Stimulated activated CD4-positive, alpha-beta T cell treated with anti-CD3 and anti-CD28 coated beads, Interleukin-1b, Interleukin-23, amount 100 ng/mL, for 1 hour (primary cell): ENCODE measurements at places on chromosomes 1 and 21.

GRCh38 chr21:34122047-34122446 is 48.7 kb downstream of the MRPS6 start:
- DNase-seq: no peak

DNA sequence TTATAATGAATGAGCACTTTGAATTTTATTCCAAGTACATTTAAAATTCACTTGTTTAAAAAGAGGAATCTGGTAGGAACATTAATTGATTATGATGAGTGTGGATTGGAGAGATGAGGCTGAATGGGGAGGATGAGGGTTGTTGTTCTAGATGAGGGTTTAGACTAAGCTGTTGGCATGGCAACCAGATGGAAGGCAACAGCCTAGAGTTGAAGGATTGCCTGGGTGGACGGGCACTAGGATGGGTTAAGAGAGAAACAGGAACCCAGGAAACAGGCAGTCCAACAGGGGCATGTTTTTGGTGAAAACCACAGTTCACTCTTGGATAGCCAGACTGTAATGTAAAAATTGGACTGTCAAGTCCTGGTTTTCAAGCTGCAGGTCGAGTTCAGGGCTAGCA is 125.5 kb downstream of the CHRM3 start:
- no peak for DNase-seq

DNA sequence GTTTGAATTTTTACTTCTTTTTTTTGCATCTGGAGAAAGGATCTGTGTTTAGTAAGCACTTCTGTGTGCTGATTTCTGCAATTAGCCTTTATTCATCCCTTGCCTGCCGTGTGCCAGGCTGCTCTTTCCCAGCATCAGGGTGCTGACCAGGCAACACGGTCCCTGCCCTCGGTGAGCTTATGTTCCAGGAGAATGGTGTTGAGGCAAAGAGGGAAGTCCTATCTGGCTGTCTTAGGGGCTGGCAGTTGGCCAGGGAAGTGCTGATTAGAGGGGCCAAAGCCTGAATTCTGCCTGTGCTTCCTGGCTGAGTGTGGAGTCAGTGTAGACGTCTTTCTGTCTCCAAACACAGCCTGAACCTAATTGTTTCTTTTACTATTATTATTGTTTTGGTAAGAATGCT is 187.1 kb downstream of the CAMTA1 start:
- no peak for DNase-seq

GRCh38 chr1:63000508-63000907 is 216.6 kb downstream of the ATG4C start:
- DNase-seq: no peak

DNA sequence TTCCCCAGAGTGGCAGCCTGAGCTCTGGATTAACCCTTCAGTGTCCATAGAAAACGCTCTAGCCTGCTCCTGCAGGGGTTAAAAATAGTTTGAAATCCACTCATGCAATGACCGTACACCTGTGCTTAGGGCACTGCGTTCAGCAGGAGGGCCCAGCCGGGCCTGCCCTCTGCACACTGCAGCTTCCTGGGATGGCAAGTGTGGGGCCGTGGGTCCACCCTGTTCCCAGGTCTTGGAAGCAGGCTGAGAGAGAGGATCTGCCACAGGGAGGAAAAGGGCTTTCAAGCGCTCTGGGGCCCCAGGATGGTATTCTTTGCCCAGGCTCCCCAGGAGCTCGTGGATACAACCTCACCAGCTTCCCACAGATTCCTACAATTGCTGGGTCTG is 1.5 kb upstream of the S100B start:
- no peak for DNase-seq

GRCh38 chr1:244583358-244583982 is 69.5 kb upstream of the DESI2 start:
- DNase-seq: no peak

DNA sequence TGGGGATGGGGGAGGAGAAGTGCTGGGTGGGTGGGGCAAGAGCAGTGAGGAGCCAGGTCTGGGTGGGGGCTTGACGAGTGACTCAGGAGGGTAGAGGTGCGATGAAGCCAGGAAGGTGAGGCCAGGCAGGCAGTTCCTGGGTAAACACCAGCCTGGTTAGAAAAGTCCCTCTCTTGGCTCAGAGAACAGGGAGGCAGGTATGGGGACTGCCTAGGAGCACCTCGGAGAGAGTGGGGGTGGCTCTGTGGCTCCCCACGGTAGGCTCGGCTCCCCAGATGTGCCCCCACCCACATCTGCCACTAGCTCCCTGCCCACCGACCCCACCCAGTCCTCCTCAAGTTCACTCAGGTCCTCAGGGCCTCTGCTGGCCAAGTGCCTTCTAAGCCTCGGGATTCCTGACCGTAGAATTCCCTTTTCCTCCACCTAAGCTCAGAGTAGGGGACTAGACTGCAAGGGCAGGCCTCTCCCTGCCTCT is 1.2 kb downstream of the HSPG2 start:
- no peak for DNase-seq

DNA sequence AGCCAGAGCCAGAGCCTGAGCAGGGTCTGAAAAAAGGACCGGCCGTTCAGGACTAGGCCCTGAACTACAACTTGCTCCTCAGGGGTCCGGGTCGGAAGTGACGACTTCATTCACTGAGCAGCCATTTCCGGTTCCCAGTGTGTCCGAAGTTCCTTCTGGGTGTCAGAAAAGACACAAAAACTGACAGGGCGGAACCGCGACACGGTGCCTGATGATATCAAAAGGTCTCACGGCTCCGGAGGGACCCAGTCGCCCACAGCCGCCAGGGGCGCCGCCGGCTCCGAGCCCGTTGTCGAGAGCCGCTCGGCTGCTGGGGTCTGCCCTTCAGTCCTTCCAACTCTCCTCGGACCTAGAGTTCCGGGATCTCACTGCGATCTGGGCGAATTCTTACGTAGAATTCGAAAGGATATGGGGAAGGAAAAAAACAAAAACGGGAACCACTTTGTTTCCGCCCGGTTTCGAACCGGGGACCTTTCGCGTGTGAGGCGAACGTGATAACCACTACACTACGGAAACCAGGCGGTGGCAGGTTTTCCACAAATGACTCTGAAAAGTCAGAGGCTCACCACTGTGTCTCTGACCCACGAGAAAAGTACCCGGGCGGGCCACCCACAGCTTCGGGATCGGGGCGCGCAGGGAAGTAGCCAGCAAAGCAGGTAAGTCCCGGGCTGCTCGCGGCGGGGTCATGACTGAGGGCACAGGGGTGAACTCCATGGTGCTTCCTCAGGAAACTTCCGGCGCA is 31.8 kb upstream of the CFAP126 start:
- peak; percentile 87 for DNase-seq

GRCh38 chr1:216805233-216805632 is 82.0 kb upstream of the ESRRG start:
- no peak for DNase-seq

GRCh38 chr1:36119456-36119855 is 5.6 kb downstream of the COL8A2 start:
- DNase-seq: no peak

GRCh38 chr1:2163205-2163604 is 31.4 kb downstream of the FAAP20 start:
- DNase-seq: no peak
